ENCODE measurements at places on chromosomes 12 and 14.
A peak's percentile ranks its signal among the peaks of the same experiment; 100 is the strongest.

- DNase-seq = no peak
Measured at GRCh38 chr14:56657604-56658003, 78.0 kb downstream of the TMEM260 start.

DNA sequence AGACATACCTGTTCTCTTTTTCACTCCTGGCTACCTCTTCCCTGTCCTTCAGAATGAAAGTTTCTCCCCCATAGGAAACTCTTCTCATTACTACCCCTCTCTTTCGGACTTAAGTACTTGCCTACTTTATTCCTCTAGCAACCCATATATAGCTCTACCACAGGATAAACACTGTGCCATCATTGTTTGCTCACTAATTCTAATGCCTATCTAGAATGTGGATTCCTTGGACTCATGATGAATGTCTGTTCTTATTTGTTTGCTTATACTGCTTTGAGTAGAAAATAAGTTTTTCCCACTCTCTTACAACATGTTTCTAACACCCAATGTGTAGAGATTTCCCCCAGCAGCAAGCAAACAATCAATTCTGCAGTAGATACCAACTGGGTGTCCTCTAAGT, 1094.9 kb downstream of the SLC6A15 start:
- DNase-seq = no peak

- DNase-seq = no peak
Measured at GRCh38 chr14:95273001-95273978, 46.4 kb downstream of the CLMN start.

GRCh38 chr14:94288610-94289465, 4.2 kb downstream of the SERPINA10 start:
- DNase-seq = no peak

DNA sequence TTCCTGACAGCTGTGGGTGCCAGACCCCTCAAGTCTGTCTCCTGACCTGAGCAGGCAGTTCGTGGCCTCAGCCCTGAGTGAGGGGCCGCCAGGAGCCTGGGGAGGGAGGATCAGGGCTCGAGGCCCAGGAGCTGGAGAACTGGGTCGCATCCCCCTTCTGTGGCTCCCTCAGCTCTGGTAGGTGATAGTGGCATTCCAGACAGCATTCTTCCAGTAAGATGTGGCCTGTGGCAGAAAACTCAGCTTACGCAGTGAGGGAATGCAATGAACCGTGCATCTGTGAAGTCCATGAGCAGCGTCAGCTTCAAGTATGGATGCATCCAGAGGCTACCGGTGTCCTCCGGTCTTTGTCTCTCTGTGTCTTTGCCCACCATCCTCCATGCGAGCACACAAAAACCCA, 28.4 kb upstream of the FBRSL1 start:
- no peak for DNase-seq

DNA sequence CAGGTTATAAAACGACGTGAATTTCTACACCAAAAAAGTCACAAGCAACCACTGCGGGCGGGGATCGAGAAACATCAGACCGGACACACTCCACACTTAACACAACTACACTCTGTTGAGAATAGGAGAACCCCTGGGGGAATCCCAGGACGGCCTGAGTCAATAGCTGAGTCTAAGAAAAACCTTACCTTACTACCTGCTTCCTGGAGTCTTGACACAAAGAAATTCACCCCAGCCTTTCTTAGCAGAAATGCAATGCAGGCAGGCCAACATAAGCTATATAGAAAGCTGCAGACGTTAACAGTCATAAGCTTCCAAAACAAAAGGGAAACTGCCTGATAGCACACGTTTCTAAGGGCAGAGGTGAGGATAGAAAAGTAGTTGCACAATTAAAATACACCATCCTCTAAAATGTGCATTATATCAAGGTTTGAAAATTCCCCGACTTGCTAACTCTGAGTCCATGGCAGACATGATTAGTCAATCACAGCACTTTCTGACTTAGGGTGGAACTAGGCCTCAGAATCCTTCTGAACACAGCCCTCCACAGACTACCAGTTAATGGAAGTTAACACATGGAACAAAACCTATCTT, 68.0 kb downstream of the CCDC88C start:
- DNase-seq = peak; percentile 81

GRCh38 chr14:76292561-76292960, 83.4 kb upstream of the ESRRB start:
- DNase-seq = no peak

GRCh38 chr12:48459259-48459658, 13.1 kb upstream of the ANP32D start:
- DNase-seq = no peak

- no peak for DNase-seq
Measured at GRCh38 chr14:50901361-50901760, 29.5 kb downstream of the ABHD12B start.

GRCh38 chr12:101612160-101612916, 17.6 kb downstream of the MYBPC1 start:
- no peak for DNase-seq

GRCh38 chr12:113194971-113195391, 9.5 kb downstream of the RITA1 start:
- DNase-seq = no peak

GRCh38 chr12:66329941-66330340, 27.6 kb downstream of the HELB start:
- DNase-seq = no peak

DNA sequence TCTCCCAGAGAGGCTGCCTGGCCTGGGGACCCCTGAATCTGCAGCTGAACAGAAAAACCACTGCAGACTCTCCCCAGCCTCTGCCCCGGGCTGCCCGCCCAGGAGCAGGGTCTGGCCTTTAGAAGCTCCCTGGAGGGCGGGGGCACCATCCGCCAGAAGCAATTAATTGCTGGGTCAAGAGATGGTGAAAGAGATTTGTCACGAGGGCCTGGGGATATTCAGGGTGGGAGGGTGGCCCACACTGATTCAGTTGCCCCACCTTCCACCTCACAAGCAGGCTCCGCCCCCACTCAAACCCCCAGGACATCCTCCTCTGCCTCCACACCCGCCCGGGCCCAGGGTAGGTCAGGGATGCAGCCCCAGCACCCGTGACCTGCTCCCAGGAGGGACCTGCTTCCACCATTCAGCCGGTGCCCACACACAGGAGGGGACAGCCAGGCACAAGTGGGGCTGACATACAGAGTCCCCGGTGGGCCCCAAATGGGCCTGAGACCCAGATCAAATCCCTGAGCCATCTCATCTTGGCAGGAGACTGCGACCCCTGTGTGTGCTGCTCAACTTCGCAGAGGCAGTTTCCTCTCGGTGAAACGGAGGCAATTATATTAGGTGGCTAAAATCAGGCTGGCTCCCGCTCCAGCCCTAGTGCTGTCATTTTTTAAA, 23.0 kb downstream of the NCOR2 start:
- DNase-seq = no peak

- DNase-seq = no peak
Measured at GRCh38 chr12:116187151-116187511, 90.4 kb downstream of the MED13L start.

DNA sequence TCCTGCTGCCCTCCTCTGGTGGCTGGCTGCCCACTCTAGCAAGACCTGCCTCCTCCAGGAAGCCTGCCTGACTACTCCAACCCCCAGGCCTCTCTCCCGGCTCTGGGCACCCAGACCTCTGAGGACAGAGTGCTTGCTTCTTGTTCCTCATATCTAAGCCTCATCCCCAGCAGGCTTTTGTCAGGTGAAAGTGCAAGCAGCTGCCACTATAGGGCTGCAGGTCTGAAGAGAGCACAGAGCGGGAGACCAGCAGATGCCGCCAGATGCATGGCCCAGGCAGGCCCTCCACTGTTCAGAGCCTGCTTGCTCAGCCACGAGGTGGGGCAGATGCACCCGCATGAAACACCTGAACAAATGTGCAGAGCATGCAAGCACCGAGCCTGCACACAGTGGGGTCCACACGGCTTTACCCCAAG, 73.0 kb downstream of the SERPINA3 start:
- no peak for DNase-seq

GRCh38 chr14:69263771-69264170, 3.8 kb downstream of the GALNT16 start:
- DNase-seq = no peak

- DNase-seq = no peak
Measured at GRCh38 chr12:5488626-5488955, 56.7 kb downstream of the NTF3 start.

GRCh38 chr12:46108721-46109120, 118.3 kb upstream of the SCAF11 start:
- DNase-seq = peak; percentile 82

DNA sequence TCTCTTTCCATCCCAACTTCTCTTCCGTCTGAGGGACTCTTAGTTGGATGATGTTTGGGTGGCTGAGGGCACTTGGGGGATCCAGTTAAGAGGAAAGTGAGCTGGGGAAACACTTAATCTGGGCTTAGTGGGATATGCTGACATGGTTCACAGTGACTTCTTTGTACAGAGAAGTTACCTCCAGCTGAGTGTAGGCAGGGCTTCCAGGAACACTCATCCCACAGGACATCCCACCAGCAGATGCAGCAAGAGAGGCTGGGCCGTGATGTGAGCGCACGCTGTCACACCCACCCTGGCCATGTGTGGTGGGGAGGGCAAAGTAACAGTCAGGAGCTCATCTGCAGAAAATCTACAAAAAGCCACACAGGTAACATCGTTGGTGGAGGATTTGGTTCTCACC, 832 bp upstream of the CACNA2D4 start:
- DNase-seq = no peak

GRCh38 chr12:130981074-130981742, 27.5 kb downstream of the ADGRD1 start:
- no peak for DNase-seq

GRCh38 chr12:50613463-50613862, 108.7 kb downstream of the DIP2B start:
- DNase-seq = no peak

Measured in MM.1S (cell line).